Nucleus accumbens (tissue), 56 donors: ENCODE measurements at places on chromosomes 3 and 15.

GRCh38 chr3:145017959-145018358 lies 1046.3 kb downstream of the DIPK2A start:
- DNase-seq: no peak

DNA sequence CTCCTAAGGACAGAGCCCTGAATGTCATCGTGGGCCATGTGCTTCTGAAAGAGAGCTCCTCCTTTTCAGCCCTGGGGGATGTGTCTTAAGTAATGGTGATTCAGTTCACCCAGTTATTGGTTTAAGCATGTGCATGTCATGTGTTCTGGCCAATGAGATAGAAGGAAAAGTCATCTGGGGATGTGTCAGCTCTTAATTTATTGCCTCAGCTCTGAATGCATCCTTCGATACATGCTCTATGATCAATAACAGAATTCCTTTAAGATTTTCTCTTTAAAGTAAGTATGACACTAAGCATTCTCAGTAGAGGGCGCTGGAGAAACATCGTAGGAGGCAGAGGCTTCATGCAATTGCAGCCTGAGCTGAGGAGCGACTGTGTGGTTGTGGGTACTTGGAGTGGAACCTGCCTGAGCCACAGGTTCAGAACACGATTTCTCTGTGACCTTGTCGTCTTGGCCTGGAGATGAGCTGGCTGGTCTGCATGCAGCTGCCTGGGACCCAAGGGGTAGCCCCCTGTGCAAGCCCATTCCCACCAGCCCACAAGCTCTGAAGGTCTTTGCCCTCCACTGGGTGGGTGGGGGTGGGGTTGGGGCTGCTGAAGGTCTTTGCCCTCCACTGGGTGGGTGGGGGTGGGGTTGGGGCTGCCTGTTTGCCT lies 69.5 kb downstream of the C3orf38 start:
- peak; percentile 54 for DNase-seq

GRCh38 chr15:27707257-27707656 lies 391.9 kb downstream of the OCA2 start:
- DNase-seq: no peak

DNA sequence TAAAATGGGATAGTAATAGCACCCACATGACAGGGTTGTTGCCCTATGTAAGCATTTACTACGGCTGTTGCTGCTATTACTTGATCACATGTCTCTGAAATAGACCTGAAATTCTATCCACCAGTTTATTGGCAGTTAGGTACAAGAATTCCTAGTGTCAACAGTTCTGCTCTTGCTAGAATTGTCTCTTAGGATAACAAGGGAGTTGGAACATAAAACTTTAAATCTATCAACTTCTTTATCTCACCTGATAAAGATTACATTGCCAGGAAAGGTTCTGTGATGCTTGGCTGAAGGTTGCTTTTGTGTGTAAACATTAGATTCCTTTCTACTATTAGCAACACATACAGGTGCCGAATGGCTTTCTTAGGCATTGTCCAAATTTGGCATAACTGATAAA lies 38.7 kb downstream of the ATP13A4 start:
- no peak for DNase-seq

DNA sequence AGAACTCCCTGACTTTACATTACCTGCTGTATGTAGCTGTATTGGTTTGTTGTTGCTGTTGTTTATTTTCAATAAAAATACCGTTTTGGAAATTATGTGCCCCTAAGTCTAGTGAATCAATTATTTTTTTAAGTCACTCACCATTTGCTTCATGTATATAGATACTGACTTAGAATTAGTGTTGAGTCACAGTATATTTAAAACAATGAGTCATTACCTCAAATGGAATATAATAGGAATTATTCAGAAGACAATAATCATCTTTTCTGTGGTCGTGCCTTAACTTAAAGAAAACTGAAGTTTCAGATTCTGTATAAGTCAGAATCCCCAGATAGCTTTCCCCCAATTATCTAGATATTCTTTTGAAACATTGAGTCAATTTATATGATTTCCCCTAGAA lies 21.0 kb upstream of the ALDH1A2 start:
- no peak for DNase-seq

DNA sequence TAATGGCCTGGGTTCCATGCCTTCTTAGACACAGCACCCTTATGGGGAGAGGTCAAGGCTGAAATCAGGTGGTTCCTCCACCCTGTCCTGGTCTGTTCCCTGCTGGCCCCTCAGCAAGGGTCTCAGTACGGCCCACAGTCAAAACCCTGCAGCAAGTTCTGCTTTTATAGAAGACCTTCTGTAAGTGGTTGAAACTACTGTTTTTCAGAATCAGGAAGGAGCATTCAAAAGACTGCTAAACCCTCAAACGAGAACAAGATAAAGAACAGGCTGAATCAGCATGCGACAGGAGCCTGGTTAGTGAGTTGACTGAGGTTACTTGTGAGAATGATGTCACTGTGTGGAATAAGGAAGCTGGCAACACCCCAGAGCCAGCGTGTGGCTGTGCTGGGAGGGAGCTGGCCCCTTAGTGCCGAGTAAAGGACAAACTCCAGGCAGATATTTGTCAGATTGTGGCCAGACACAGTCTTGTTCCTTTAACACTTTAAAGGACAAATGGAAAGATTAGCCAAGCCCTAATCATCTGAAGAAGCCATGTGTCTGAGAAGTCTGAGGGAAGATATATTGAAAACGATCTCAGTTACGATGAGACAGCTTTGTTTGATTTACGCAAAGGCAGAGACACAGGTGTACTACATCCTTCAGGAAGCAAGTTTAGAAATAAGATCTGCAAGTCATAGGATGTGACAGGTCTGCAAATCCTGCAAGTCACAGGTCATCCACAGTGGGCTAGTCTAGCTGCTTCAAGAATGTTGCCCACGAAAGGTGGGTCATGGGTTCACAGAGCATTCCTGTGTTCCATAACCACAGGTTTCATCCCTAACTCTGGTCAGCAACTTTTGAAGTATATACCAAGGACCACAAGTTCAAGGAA lies 54.0 kb downstream of the B3GNT5 start:
- DNase-seq: no peak

GRCh38 chr3:150225986-150226385 lies 182.1 kb upstream of the TSC22D2 start:
- no peak for DNase-seq

DNA sequence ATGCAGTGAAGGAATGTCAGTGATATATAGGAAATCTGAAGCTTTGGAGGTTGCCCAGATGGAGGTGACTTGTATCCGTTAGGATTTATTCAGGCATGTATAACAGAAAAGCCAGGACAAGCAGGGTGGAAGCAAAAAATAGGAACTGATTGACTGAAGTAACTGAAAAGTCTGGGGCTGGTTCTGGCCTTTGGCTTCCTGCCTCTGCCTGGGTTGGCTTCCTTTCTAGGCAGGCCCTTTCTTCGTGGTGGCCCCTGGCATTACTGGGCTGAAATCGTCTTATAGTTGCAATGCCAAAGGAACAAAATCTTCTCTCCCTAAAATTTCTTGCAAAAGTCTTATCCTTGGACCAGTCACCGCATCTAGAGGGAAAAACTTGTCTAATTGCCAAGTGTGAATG lies 386.1 kb downstream of the PTPRG start:
- no peak for DNase-seq

GRCh38 chr3:192841428-192841827 lies 76.2 kb downstream of the MB21D2 start:
- DNase-seq: no peak
